ENCODE measurements at places on chromosomes 12 and 14.

DNA sequence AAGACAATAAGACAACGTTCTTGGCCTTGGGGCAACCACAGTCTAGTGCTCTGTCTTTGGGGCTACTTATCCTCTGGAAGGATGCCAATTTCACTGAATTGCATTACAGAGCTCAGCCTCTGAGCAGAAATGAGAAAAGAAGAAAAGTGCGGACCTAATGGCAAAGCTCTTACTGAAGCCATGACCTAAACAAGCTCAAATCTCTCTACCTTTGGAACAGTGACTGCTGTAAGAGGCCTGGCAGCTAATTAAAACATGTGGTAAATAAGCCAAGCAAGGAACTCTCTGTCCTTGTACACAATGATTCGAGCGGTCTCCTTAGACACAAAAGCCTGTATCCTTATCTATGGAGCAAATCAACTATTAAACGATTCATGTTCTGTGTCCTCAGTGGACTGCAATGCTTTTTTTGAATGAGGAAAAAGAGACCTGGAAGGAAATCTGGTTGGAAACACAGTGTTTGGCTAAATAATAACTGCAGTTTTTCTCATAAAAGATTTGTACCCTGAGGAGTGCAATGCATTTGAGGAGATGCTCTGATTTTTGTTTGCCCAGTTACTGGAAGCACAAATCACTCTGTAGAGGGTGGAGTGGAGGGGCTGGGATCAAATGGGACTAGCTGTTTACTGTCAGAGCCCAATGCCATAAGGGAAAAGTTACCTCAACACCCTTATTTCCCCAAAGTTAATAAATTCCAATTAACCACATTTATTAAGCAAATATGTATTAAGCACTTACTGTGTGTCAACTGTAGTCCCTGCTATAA lies 113.9 kb downstream of the NDUFA12 start:
- no peak for DNase-seq

DNA sequence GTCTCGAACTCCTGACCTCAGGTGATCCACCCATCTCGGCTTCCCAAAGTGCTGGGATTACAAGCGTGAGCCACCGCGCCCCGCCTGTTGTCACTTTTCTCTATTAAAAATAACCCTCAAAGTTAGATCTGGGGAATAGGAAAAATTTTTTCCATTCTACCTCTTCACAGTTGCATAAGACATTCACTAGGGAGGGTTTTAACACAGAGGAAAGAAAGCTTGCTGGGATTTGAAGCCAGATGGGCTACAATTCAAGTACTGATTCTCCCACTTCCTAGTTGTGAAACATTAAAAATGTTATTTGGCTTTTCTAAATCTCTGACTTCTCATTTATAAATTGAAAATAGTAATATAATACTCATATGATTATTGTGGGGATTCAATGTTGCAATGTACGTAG lies 23.3 kb upstream of the SLC15A5 start:
- no peak for DNase-seq

GRCh38 chr12:6766651-6767349 lies 637 bp downstream of the PTMS start:
- DNase-seq: peak; percentile 52

- DNase-seq: peak; percentile 37
Measured at GRCh38 chr14:99389174-99389826, 91.4 kb downstream of the SETD3 start.

DNA sequence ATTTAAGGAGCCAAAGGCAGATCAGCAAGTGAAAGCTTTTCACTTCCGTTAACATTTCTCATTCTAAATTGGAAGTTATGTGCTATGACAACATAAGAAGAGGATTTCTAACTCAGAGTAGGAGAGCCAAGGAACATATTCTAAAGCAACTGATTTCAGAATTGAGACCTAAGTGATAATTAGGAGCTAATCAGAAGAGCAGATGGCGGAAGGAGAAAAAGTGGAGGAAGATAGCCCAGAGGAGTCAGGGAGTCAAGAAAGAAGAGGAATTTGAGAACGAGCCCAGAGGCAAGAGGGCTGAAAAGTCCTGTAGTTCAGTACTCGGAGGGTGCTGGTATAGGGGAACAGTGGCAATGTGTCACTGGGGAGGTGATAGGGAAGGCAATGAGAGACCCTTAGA lies 162.4 kb downstream of the CNTN1 start:
- DNase-seq: no peak

DNA sequence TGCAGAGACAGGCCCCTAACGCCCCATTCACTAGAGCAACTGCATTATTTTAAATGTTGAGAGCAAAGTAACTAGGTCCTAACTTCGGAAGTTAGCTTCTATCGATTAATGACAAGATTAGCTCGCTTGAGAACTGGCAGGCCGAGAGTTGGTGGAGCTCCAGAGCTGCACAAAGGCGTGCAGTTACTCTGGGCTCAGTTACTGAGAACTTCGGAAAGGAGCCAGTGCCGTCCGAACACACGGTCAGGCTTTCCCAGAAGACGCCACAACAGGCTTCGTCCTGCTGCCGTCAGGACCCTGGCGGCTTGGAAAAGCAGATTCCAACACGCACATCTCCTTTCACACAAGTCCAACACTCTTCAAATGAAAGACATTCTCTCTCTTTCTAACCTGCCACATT lies 45.4 kb upstream of the TESC start:
- no peak for DNase-seq

DNA sequence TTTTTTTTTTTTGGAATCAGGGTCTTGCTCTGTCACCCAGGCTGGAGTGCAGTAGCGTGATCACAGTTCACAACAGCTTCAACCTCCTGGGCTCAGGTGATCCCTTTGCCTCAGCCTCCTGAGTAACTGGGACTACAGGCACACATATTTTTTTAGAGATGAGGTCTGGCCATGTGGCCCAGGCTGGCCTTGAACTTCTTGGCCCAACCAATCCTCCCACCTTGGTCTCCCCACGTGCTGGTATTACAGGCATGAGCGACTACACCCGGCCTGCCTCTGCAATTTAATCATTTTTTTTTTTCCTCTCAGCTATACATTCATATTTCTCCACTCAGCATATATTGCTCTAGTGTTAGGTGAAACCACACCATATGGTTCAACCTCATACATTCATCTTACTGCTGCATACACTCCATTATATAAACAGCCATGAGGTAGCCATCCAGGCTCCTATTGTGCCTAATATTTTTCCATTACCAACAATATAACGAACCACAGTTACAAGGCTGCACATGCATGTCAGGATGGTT lies 7.1 kb downstream of the STX2 start:
- DNase-seq: no peak

GRCh38 chr12:87096082-87096585 lies 839.9 kb upstream of the MGAT4C start:
- no peak for DNase-seq

- no peak for DNase-seq
Measured at GRCh38 chr12:24943947-24944600, 4.8 kb downstream of the BCAT1 start.

DNA sequence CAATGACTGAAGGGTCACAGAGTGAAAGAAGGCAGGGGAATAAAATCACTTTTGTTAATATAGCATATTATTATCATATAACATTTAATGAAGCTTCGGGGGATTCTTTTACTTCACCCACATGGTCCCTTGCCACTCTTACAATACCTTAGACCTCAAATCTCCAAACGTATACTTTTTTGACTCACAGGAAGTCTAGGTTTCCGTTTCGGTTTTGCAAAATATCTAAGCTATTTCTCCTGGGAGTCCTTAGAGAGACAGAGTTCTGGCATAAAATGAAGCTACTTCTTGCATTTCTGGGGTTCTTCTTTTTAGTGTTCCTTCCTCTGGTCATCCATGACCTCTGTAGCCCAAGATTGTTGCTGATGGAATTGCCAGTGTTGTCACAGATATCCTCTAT lies 590.5 kb upstream of the ATP2B1 start:
- no peak for DNase-seq

DNA sequence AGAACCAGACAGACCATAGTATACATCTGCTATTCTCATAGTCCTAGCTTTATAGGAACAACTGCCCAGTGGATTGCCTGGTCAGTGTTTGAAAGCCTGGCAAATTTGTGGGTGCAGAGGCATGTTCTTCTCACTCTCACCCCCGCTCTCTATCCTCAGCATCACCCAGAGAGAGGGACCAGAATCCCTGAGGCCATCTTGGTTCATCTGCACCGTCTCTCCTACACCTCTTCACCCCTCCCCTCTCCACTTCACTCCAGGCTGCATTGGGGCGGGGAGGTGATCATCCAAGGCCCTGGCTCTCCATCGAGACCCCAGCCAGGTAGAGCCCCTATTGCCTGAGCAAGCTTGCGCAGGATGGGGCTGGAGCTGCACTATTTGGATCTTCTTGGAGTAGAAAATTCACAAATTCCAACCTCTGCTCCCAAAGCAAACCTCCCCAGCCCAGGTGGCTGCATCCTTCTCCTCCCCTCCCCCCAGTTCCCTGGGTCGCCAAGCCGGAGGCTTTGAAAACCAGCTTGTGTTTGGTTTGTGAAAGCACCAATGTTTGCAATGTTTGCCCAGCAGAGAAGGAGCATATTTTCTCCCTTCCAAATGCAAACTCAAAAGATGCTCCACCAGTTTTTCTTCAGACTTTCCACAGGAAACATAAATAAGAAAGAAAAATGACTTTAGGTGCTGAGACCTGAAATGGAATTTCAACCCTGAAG lies 18.6 kb upstream of the COL2A1 start:
- no peak for DNase-seq

GRCh38 chr14:32722631-32723183 lies 216.0 kb upstream of the NPAS3 start:
- DNase-seq: no peak

GRCh38 chr14:99420711-99421110 lies 59.9 kb downstream of the SETD3 start:
- DNase-seq: no peak

GRCh38 chr12:74725154-74725553 lies 187.5 kb downstream of the ATXN7L3B start:
- DNase-seq: no peak

DNA sequence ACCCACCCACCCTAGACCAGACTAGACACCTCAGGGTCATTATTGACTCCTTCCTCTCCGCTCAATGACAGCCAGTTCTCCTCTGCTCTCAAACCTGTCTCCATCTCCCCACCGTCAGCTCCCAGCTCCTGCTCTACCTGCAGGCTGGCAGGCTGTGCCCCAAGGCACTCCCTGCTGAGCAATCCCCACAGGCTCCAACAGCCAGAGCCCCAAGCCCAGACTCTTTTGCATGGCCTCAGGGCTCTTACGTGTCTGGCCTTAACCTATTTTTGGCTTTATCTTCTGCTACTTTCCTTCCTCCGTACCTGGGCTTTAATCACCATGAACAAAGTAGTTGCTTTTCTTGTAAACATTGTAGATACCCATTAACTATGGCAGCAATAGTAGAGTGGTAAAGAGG lies 162.9 kb upstream of the PRMT8 start:
- DNase-seq: no peak

DNA sequence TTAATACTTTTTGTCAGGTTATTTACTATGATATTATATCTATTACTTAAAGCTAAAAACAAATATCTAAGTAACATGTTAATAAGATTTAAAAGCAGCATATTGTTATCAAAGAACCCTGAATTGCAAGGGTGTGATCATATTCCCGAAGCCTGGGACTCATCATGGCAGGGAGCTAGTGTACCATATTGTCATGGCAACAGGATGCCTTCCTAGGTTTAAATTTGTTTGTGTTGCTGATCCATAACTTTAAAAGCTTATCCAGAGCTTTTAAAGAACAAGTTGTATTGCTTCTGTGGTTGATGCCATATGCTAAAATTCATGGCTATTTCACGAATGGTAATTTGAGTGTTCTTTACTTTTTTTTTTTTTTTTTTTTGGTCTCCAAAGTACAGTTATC lies 500.5 kb downstream of the NAV3 start:
- no peak for DNase-seq

DNA sequence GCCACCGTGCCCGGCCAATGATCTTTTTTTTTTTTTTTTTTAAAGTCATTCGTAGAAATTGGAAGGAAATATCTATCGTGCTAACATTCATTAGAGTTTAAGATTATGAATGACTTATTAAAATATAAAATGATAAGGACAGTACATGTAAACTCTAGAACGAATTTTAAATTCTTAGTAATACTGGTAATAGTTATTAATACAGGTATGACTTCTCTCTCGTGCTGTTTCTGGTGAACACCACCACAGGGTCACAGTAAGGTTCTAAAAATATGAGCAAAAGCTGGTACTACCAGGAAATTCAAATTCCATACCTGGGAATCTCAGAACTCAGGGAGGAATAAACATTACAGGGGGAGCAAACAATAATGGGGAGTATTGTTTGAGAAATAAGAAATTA lies 26.2 kb downstream of the WNK1 start:
- DNase-seq: no peak

DNA sequence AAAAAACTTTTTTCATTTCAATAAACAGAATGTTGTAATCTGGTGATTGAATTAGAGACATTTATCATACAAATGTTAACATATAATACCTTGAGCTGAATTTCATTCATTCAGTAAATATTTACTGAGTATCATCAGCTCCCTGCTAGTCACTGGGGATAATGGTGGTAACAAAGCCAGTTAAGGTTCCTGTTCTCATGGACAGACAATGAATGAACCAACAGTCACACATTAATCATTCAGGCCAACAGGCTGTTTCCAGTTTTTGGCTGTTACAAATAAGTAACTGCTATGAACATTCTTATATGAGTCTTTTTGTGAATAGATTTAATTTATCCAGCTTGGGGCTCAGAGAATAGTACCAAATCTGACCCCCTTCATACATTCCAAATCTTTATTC lies 13.5 kb downstream of the EXD2 start:
- no peak for DNase-seq

DNA sequence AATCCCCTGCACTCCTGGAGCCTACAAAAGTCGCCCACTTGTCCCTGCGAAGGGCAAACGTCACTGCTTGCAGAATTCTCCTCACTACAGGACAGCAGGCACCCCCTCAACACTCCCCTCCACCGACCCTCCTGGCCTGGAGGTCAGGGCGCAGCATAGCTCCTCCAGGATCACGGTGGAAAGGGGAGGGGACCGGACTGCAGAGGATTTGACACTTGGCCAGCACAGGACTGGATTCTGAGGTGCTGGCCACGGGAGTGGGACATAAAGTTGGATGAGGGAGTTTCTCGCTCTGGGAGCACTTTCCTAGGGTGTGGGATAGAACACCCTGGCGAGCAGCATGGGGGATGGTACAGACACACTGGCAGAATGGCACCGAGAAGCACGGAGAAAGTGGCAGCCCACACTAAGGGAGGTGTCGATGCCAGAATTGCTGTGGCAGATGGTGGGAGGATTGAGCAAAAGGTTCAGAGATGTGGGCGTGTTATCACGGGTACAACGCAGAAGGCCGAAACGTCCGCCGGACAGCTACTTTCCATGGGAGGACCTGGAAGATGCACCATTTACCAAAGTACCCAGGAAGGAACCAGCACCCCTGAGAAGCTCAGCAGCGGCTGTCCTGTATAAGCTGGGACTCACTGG lies 51.4 kb upstream of the DIO3 start:
- DNase-seq: no peak

- DNase-seq: no peak
Measured at GRCh38 chr14:98364961-98365360, 907.0 kb downstream of the BCL11B start.

DNA sequence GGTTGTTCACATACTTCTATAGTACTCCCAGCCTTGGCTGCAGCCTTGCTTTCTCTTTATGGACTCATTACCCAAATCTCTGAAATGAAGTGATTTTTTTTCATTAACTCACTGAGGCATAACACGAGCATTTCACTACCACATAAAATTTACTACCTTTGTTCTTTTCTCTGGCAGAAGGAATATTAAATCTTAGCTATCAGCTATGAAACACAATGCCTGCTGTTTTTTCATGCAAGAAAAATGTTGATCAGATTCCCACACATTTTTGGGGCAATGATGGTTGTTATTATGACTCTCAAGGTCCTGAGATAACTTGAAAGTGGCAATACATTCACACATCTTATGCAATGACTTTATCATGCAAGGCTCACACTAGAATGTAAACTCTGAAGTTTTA lies 225.3 kb upstream of the ATP2B1 start:
- no peak for DNase-seq

All from activated T-cell treated with anti-CD3 and anti-CD28 coated beads for 48 hours (primary cell).